Stimulated activated CD4-positive, alpha-beta T cell treated with anti-CD3 and anti-CD28 coated beads, Interleukin-12 subunit alpha, Interleukin-12 subunit beta, amount 100 ng/mL, for 24 hours (primary cell): ENCODE measurements at places on chromosomes 3 and 15.

GRCh38 chr15:47742742-47743141, 25.4 kb downstream of the SEMA6D start:
- no peak for DNase-seq

- no peak for DNase-seq
Measured at GRCh38 chr3:35067750-35068149, 571.6 kb upstream of the ARPP21 start.

- no peak for DNase-seq
Measured at GRCh38 chr3:53079147-53079546, 33.3 kb upstream of the SFMBT1 start.

DNA sequence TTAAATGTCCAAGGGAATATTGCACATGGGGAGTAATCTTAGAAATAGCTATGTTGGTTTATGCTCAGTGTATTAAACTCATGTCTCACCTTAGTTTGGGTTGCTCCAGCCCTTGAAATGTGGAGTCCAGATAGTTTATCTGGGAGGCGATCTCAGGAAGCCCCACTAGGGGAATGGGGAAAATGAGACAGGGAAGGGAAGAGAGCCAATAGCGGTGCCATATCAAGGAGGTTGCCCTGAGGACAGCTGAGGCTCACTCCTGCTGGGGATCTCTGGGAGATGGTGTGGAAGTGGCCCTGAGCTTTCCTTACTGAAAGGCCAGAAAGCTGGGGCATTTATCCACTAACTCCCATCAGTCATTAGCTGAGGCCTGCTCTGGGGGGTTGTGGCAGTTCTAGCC, 43.3 kb upstream of the POLR2M start:
- no peak for DNase-seq

DNA sequence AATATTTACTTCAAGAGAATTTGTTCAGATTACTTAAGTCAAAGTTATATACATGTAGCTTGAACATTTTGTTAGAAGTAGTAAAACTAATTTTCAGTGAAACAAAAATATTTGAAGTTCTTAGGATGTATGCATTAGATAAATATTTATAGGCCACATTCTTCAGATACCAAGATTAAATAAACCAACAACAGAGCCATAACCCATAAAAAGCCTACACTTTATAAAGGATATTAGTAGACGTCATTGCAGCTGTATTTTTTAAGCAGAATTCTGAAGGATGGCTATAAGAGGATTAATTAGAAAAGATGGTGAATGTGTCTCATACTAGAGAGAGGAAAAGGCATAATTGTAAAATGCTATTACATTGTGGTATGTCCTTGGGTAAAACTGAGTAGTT, 449.7 kb upstream of the ALCAM start:
- no peak for DNase-seq

GRCh38 chr3:123632161-123632655, 47.4 kb upstream of the HACD2 start:
- no peak for DNase-seq

- no peak for DNase-seq
Measured at GRCh38 chr3:99881121-99881524, 63.5 kb downstream of the CMSS1 start.

- no peak for DNase-seq
Measured at GRCh38 chr3:46193436-46193835, 14.7 kb downstream of the CCR1 start.

GRCh38 chr3:151553888-151554287, 93.0 kb upstream of the IGSF10 start:
- no peak for DNase-seq

- no peak for DNase-seq
Measured at GRCh38 chr3:129313415-129313664, 34.7 kb downstream of the HMCES start.

DNA sequence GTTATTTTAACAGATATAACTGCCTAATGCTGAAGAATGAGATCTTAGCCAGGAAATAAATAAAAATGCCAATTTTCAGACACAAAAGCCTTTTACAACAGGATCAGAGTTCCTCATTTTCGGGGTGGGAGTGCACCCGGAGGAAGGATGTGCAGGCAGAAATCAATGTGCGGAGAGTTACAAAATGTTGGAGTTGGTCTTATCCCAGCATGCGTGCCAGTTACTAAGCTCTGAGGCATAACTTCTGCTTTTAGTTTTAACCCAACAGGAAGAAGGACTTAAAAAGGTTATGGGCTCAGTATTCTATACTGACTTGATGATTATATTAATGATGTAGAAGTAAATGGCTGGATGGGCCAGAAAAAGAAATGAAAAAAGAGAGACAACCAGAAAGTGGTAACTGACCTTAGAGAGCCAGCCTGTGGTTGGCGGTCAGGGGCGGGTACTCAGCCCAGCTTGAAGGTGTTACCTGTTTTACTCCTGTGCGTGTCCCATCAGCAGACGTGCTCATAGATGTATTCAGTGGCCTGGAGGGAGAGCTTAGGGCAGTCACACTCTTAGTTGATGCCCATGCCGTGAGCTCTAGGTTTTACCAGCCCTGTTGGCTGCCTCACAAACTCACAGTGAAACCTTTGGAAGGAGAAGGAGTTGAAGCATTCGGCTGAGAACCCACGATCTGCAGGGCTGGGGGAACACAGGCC, 164.7 kb downstream of the SV2B start:
- no peak for DNase-seq

DNA sequence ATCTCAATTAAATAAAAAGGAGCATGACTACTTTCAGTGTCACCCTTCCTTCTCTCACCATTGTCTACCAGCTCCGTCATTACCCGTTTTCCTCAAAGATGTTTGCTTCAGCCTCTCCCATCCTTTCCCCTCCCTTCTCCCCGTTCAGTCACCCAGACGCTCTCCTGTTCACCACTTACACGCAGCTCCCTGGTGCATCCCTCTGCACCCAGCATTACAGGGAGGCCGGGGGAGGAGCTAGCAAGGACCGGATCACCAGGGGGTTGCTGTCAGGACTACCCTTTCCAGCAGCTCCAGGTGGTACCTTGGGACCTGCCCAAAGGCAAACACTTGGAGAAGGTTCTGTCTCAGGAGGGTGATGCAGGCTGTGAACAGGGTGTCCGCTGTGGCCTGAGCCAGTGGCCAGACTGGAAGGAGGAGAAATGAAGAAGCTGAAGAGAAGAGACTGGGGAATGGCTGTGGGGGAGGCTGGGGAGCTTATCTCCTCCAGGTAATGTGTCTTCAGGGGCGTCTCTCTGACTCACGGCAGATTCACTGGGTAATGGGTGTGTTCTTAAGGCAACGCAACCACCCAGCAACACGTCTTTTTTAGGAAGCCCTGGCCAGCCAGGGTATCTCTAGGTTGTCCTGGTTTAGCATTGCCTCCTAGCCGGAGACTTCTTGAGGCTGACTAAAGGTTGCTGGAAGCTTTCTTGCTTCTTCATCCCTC, 21.8 kb upstream of the BDH1 start:
- no peak for DNase-seq

GRCh38 chr3:168094877-168095610, 680 bp downstream of the GOLIM4 start:
- no peak for DNase-seq

- DNase-seq, result no peak
Measured at GRCh38 chr3:42556089-42556632, 25.6 kb downstream of the SEC22C start.

DNA sequence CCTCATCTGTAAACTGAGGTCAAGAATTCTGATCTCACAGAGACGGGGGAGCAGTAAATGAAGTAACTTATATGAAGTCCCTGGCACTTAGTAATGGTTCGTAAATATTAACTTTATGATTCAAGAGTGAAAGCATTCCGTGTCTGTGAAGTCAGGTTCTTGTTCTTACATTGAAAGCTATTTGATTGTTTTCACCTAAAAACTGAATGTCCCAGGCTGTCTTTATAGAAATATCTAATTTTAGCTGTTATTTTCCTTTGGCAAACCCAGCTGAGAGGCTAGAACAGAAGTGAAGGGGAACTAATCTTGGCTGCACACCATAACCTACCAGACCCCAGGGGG, 84.5 kb downstream of the CHSY1 start:
- no peak for DNase-seq

- DNase-seq, result no peak
Measured at GRCh38 chr15:95957861-95958260, 372.6 kb upstream of the NR2F2 start.

GRCh38 chr3:128390867-128391266, 75.8 kb downstream of the DNAJB8 start:
- no peak for DNase-seq

- no peak for DNase-seq
Measured at GRCh38 chr3:118548434-118548833, 486.2 kb downstream of the IGSF11 start.

DNA sequence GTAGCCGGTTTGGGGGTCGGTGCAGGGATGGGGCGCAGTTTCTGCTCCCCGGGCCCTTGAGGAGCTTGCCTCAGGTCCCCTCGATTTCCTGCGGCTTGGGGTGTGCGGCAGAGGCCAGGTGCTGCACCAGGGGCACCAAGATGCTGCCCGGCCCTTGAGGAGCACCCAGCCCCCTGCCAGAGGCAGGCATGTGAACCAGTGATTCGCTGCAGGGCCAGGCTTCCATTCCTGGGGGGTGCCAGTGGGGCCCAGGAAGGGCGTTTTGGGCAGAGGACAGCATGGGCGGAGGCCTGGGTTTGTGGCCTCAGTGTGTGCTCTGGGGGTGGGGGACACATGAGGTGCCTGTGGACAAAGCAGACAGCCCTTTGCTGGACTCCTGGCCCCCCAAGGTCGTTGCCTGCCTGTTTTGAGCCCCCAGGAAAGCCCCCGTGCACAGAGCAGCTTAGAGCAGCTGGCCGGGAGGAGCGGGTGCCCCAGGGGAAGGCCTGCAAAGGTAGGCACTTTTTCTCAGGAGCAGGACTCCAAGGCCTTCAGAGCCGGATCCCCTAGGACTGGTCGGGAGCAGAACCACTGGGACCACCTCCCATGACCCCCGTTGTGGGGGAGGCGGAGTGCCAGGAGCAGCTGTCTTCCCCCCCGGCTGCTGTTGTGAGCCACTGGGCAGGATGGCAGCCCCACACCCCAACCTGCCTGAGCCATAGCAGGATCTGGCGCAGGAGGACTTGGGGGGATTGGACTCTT, 1.6 kb downstream of the PLXNA1 start:
- no peak for DNase-seq

- DNase-seq, result no peak
Measured at GRCh38 chr15:37038716-37039106, 61.6 kb downstream of the MEIS2 start.

DNA sequence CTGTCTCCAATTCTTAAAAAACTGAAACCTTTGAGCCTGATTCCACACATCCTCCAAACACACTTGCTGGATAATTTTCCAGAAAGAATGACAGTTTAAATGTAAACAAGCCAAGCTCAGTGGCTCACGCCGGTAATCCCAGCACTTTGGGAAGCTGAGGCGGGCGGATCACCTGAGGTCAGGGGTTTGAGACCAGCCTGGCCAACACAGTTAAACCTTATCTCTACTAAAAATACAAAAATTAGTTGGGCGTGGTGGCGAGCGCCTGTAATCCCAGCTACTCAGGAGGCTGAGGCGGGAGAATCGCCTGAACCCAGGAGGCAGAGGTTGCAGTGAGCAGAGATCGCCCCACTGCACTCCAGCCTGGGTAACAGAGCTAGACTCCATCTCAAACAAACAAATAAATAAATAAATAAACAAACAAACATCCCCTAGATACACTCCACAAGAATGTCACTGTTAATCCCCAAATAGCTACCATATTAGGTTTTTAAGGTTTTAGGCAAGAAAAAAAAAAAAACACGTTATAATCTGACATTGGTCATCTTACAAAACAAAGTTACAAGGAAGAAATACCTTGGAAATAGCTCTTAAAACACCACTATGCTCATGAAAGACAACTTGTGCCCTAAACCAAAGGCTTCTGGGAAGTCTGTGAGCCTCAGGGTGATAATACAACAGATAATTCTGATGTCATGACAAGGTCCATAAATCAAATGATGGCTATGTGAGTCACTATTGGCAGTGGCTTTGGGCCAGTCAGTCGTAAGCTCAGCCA, 13.2 kb downstream of the TNIK start:
- no peak for DNase-seq

DNA sequence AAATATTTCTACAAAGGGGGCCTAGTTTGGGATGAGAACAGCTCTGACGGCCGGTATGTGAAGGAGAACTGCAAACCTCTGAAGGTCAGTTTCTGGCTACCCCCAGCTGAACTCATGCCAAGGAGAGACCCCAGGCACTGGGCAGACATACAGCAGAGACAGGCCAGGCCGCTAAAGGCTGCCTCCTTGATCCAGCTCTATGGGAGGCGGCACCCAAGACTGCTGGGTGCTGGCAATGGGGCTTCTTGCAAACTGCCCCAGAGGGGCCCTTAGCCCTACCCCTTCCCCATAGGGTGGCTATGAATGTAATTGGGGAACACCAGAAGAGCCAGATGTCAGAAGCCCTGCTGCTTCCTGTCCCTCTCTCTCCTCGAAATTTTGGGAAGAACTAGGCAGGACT, 13.3 kb downstream of the CLK3 start:
- DNase-seq, result no peak

DNA sequence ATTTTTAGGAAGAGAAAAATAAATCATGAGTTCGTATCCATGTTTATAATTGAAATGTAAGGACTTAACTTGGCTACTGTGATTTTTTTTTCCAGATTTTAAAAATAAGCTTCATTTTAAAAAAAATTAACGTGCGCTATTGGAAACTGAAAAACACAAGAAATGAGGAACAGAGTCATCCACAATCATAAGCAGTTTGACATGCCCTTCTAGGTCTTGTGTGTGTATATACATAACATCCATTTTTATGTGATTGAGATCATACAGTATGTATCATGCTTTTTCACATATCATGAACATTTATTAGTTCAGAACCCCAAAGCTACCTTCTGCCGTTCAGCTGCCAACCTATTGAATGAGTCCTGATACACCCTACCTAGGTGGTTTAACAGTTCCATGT, 22.7 kb downstream of the IREB2 start:
- DNase-seq, result no peak
